ENCODE measurements at places on chromosomes 7 and 10. TPM values are rescaled to one million over a fixed set of nuclear protein-coding genes. Genes with fewer than 3 reads are reported as not detected.

DNA sequence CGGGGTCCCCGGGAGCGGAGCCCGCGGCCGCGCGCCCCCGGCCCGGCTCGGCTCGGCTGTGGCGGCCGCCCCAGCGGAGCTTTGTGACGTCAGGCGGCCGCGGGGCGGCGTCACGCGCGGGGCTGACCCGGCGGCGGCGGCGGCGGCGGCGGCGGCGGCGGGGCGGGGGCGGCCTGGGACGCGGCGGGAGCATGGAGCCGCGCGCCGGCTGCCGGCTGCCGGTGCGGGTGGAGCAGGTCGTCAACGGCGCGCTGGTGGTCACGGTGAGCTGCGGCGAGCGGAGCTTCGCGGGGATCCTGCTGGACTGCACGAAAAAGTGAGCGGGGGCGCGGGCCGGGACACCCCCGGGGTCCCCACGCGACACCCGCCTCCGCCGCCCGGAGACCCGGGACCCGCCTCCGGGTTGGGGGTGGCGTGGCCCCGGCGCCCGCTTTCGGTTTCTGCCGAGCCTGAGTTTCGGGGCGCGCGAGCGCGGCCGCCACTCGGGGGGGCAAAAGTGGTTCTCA is at the start of gene PWWP2B:
PWWP2B (plus strand) TSS at position 165 of the 506 bp plus-strand sequence; CDS start at position 192, 27 bp downstream.
- peak; percentile 25 for DNase-seq

GRCh38 chr10:35896001-35896400 is 253.9 kb upstream of the FZD8 start:
- peak; percentile 9 for DNase-seq

- DNase-seq: no peak
These were observed 6.6 kb upstream of the DLX6 start for GRCh38 chr7:96998744-96999143.

NKX1-2 gene
- total RNA-seq: not detected

GRCh38 chr7:100071018-100071723 is 10.4 kb downstream of the ZNF3 start:
- DNase-seq: no peak

All from Daoy (cell line).